ENCODE measurements at places on chromosomes 5 and 9.

DNA sequence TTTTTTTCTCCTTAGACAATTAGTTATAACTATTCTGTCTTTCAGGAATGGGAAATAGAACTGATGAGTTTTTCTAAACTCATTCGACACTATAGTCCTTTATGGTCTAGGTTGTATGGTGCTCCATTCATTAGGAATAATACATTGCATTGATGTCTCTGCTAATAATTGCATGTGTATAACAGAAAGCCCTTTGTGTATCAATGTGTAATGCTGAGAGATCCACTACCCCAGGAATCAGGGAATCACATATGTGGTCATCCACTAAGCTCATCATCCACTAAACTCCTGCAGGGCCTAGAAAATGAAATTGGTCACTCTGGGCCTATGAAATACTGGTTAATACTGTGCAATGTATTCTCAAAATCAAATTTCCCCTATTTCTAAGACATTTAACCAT, 242.0 kb upstream of the CDH18 start:
- no peak for DNase-seq

DNA sequence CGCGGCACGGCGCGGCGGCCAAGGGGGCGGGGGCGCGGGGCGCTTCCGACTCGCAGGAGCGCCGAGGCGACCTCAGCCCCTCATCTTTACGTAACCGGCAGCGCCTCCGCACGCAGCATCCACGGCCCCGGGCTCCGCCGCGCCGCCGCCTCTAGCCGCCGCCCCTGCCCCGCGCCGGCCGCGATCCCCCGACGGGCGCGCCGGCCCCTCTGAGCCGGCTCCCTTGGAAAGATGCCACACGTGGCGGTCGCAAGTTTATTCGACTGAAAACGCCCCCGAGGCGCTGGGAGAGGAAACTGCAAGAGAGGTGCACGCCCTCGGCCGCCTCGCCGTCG, 1.0 kb downstream of the KLF9 start:
- DNase-seq, result no peak

DNA sequence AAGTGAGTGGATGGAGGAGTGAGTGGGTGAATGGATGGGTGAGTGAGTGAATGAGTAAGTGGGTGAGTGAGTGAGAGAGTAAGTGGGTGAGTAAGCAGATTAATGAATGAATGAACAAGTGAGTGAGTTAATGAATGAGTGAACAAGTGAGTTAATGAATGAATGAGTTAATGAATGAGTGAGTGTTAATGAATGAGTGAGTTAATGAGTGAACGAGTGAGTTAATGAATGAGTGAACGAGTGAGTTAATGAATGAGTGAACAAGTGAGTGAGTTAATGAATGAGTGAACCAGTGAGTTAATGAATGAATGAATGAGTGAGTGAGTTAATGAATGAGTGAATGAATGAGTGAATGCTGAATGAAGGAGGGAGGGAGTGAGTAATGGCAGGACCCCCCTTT, 26.4 kb downstream of the NKD2 start:
- no peak for DNase-seq

GRCh38 chr5:72482046-72482445, 25.2 kb downstream of the ZNF366 start:
- DNase-seq, result no peak

DNA sequence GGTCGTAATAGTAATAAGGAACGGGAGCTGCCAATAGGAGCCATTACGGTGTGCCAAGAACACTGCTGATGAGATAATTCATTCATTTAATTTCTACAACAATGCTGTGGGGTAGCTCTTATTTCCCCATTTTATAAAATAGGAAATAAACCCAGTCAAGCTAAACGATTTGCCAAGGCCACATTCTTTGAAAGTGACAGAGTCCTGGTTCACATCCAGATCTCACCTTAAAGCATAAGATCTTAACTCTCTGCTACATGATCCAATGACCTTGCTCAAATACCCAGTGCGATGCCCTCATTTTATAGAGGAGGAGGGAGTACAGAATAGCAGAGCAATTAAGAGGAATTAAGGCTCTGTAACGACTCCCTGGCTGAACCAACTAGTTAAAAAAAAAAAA, 5.0 kb downstream of the PDE6A start:
- DNase-seq, result no peak

DNA sequence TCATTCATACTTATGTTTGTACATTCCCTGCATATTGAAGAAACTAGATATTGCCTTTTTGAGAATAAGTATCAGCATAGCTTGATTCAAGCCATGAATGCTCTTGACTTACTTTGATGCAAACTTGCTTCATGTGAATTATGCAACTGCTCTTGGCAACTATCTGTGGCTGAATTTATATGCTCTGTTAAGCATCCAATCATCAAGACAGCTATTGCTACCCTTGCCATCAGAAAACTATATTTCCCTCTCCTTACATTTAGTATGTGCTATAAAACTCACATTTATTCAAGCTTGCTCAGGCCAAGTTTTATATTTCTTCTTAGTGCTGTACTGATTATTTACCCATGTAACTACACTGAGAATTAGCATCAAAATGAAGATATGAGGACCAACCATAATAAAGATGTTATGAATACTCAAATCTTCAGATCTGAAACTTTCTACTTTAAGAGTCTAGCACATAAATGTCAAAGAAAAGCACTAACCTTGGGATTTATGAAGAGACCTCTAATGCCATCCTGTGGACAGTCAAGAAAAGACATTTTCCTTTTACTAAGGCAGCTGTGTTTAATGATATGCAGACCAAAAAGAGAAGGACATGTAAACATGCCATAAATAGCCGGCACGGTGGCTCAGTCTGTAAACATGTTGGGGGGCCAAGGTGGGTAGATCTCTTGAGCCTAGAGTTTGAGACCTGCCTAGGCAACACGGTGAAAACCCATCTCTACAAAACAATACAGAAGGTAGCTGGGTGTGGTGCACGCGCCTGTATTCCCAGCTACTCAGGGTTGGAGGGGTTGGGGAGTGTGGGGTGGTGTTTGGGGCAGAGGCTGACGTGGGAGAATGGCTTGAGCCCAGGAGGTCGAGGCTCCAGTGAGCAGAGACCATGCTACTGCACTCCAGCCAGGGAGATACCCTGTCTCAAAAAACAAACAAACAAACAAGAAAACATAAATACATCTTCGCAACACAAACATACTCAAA, 267.0 kb upstream of the TYRP1 start:
- DNase-seq, result no peak
